ENCODE measurements at places on chromosomes 16 and 17.

DNA sequence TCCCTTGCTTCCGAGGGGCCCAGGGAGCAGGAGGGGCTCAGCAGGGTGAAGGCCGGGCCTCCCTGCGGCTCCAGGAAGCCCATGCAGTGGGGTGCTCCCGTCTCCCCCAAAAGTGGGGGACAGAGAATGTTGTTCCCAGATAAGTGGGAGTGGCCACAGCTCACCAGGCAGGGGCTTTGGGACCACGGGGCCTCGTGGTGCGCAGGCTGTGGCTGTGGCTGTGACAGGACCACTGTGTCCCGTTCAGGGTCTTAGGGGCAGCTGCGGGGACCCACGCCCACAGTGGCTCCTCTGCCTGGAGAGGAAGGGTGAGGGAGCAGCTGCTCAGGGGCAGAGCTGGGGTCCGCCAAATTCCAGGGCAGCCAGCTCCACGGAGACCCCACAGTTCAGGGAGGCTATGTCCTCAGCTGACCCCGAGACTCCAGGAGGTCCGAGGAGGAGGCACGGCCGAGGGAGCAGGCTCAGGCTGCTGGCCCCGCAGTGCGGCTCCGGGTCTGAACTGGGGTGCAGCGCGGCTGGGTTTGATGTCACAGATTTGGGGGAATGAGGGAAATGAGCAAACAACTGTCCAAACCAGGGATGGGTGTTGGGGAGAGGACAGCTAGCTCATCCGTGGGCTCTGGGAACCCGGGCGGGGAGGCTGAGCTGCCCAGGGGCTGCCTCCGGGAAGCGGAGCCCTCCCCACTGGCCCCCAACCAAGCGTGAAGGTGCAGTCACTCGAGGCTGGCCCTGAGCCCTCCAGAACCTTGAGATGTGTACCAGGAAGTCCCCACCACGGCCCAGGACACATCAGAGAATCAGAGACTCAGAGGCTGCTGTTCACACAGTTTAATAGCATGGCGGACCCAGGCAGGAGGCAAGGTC lies 23.4 kb downstream of the TPSD1 start:
- DNase-seq, result no peak

DNA sequence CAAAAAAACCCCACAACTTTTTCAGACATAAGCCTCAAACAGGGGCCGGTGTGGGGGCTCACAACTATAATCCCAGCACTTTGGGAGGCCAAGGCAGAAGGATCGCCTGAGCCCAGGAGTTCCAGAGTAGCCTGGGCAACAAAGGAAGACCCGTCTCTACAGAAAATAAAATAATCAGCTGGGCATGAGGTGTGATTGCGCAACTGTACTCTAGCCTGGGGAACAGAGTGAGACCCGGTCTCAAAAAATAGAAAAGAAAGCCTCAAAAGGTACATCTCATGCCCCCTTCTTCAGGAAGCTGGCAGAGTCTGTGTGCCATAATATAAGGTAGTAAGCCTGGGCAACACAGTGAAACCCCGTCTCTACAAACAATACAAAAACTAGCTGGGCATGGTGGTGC lies 3.2 kb downstream of the ZSWIM7 start:
- no peak for DNase-seq

DNA sequence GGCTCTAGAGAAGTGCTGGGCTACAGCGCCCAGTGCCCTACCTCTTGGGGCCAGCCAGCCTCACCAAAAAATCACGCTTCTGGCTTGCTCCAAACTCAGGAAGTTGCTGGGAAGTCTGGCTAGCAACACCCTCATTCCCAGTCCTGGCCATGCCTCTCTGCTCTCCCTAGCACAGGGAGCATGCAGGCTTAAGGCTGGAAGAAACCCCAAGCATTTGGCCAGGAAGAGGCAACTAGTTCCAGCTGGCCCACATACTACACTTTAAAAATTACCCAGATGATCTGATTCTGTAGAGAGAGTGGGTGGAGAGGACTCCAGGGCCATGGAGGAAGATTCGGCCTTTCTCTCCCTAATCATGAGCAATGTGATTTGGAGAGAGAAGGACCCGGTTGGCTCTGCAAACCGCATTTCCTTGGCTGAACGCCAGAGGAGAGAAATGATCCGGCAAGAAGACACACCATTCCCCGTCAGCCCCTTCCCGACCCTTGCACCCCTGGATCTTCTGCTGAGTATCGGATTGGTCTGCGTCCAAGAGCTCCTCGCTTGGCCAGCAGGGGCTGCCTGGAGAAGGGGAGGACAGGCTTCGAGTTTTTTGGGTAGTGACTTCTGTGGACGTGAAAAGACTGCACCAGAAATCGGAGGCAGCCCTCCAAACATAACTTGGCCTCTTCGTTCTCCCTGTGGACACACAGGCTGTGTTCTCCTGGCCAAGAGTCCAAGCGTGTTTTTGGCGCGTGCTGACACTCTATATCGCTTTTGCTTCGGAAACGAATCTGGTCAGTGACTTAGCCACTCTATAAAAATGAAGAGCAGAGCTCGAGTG lies 406.3 kb downstream of the WWOX start:
- DNase-seq, result no peak

- DNase-seq, result no peak
Observed at GRCh38 chr17:44283344-44284023, 15.5 kb upstream of the SLC4A1 start.

DNA sequence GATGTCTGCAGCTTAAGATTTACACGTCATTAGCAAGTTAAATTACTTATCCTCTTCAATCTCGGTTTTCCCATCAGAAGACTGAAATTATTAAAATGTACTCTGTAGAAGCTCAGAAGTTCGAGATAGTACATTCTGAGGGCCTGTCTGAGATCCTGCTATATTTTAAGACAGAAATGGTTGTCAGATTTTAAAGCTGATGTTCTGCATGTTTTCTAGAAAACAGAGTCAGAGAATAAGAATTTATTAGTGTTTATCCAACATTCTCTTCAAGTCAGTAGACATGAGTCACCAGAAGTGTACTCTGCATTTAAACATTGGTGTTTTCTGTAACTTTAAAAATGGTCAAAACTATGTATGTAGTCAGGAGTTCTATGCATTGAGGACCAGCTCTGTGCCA lies 155.2 kb upstream of the MYOCD start:
- DNase-seq, result no peak

DNA sequence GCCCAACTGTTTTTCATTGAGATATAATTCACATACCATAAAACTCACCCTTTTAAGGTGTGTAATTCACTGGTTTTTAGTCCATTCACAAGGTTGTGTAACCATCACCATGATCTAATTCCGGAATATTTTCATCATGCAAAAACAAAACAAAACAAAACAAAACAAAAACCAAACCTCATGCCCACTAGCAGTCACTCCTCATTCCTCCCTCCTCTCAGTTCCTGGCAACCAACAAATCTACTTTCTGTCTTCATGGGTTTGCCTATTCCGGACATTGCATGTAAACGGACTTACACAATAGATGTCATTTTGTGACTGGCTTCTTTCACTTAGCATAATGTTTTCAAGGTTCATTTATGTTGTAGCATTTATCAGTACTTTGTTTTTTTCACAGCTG lies 4.5 kb upstream of the NOD2 start:
- DNase-seq, result no peak

- no peak for DNase-seq
Observed at GRCh38 chr16:12675852-12676251, 127.8 kb downstream of the CPPED1 start.

GRCh38 chr16:17496891-17497290 lies 26.1 kb upstream of the XYLT1 start:
- no peak for DNase-seq

- no peak for DNase-seq
Observed at GRCh38 chr17:7107012-7107754, 7.4 kb downstream of the ASGR2 start.

- DNase-seq, result no peak
Observed at GRCh38 chr16:1146409-1146808, 6.5 kb upstream of the CACNA1H start.

GRCh38 chr17:81934850-81935708 lies 2.0 kb downstream of the PYCR1 start:
- DNase-seq, result no peak

- DNase-seq, result no peak
Observed at GRCh38 chr16:2209258-2210008, 1.2 kb downstream of the BRICD5 start.

DNA sequence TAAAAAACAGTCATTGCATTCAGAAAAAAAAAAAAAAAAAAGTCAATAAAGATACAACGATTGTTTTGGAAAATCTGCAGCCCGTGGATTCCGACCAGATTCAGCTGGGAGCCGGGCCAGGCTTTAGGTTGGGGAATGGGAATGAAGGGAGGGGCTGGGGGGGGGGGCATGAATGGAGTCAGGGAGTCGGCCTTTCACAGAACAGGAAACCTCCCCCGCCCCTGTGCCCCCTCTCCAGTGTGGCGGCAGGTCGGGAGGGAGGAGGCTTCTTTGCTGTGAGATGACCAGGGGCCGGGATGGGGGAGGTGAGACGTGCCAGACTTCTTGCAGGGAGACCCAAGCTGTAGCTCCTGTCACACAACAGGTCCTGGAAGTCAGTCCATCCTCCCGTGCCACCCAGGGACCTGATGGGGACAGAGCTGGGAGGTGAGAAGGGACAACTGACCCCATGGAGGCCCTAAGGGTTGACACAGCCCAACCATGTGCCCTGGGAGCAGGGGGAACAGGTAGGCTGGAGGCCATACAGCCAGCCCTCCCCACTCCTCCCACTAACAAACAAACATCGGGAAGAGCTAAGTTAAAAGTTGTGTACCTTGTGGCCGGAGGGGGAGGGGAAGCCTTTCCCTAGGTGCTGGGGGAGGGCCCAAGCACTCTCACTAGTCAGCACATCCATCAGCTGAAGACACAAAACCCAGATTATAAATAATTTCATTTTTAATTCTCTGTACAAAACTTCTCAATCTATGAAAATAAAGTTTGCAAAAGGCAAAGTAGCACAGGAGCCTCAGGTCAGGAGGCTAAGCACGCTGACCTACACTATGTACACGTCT lies 25.2 kb downstream of the SREBF1 start:
- no peak for DNase-seq

- no peak for DNase-seq
Observed at GRCh38 chr16:80121522-80121909, 419.3 kb upstream of the DYNLRB2 start.

DNA sequence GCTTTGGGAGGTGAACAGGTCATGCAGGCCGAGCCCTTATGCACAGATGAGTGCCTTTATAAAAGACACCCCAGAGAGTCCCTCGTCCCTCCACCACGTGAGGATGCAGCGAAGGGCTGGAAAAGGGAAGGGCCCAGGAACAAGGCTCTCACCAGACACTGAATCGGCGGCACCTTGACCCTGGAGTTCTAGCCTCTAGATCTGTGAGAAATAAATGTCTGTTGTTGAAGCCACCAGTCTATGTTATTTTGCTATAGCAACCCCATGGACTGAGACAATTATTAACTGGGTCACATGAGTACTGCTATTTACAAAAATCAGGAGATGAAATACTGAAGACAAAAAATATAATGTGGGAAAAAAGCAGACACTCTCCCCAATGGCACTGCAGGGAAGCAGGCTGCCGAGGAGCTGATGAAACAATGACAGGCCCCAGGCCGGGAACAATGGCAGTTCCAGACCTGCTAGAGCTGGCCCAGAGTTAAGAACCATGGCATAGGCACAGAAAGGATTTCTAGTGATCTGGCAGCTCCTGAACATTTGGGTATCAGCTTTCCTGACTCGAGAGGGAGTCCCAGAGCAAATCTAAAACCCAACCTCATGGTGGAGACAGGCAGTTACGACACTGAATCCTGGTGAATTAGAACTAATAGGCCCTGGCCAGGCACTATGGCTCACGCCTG lies 17.8 kb upstream of the GGA2 start:
- no peak for DNase-seq

DNA sequence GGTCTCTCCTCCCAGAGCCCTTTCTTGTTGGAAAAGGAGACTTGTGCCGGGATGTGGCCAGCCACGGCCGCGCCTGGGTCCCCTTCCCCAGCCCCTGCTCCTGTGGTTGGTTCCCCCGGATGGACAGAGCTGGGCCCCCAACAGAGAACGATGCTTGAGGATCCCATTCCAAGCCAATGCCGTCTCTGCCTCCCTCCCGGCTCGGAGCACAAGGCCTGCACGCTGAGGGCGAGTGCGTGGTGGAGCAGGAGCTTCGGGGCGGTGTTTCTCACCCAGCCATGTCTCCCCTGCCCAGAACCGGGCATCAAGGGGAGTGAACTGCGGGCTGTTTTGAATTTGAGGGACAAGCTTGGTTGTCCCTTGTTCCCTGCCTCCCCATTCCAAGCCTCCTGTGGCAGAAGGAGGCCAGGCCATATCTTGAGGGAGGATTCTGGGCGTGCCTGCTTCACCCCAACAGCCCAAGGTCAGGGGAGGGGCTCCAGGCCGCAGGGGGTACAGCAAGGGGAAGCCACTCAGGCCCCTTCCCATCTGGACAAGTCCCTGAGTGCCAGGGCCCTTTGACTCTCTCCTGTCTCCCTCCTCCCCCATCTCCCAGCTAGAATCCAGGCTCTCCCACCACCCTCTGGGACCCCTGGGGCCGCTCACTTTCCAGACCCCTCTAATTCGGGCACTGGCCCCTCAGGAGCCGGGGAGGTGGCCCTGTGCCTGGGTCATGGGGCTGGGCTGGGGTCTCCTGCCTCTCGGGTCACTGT lies 43.6 kb downstream of the SOCS3 start:
- no peak for DNase-seq

GRCh38 chr16:12329246-12329995 lies 352.9 kb downstream of the SNX29 start:
- DNase-seq, result no peak

GRCh38 chr17:78624324-78625151 lies 47.3 kb upstream of the DNAH17 start:
- no peak for DNase-seq

GRCh38 chr17:58621174-58621573 lies 70.7 kb downstream of the TEX14 start:
- no peak for DNase-seq

- no peak for DNase-seq
Observed at GRCh38 chr17:74738051-74738996, 1.3 kb downstream of the RAB37 start.

GRCh38 chr16:57736419-57737351 lies 1.1 kb downstream of the KATNB1 start:
- no peak for DNase-seq

- no peak for DNase-seq
Observed at GRCh38 chr17:31158746-31159377, 64.1 kb downstream of the NF1 start.

GRCh38 chr17:39562395-39562794 lies 45.3 kb downstream of the NEUROD2 start:
- DNase-seq, result no peak

GRCh38 chr17:18323007-18323406 lies 7.9 kb downstream of the SMCR8 start:
- no peak for DNase-seq

DNA sequence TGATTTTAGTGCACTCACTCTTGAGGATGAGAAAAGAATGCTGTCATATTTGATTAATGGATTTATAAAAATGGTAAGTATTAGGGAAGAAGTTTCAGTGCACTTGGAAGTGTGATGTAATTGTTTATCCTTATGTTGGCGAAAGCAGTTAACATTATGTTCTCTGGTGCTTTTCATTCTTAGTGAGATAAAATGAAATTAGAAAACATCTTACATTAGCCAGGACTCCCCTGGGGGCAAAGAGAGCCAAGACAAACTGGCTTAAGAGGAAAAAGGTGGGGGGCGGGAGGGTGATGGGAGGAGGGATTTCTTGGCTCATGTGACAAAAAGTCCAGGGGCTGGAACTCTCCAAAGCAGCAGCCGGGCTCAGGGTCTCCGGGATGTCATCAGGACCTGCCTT lies 73.2 kb downstream of the KNOP1 start:
- DNase-seq, result no peak

GRCh38 chr17:4083187-4083586 lies 59.6 kb downstream of the ZZEF1 start:
- DNase-seq, result no peak

- DNase-seq, result no peak
Observed at GRCh38 chr17:79304884-79305283, 230.3 kb downstream of the ENGASE start.

- DNase-seq, result no peak
Observed at GRCh38 chr17:57687642-57688041, 57.5 kb downstream of the CCDC182 start.

Data from NCI-H2081 treated with DMSO at 0.1 percent for 48 hours (cell line).